RCC 7860 (cell line): ENCODE measurements at places on chromosomes 2 and 18.
A peak's percentile ranks its signal among the peaks of the same experiment; 100 is the strongest.

DNA sequence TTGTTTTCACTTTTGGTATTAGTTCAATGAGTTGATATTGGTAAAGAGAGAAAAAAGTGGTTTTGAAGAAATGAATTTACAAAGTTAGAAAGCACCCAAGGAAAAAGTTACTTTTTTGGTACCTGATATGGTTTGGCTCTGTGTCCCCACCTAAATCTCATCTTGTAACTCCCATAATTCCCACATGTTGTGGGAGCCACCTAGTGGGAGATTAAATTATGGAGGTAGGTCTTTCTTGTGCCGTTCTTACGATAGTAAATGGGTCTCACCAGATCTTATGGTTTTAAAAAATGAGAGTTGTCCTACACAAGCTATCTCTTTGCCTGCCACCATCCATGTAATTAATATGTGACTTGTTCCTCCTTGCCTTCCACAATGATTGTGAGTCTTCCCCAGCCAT, 965.6 kb upstream of the NRXN1 start:
- no peak for DNase-seq

DNA sequence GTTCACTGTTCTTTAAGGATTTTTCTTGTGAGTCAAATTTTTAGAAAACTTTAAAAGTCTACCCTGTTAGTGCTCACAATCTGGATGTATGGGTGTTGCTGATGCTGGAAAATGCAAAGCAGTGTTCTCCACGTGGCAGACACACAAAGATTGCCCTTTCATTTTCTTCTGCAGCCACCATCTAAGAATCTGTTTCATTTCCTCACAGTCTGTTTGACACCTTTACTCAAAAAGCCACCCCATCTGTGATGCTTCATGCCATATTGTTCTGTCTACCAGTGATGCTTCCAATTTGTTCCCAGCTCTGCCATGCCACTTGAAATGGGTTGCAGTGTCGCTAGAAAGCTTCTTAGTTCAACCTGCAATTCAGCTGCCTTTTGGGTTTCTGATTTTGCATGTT, 464.2 kb upstream of the UBE2E3 start:
- DNase-seq, result no peak

GRCh38 chr2:80568011-80568410, 263.5 kb upstream of the LRRTM1 start:
- DNase-seq, result no peak

DNA sequence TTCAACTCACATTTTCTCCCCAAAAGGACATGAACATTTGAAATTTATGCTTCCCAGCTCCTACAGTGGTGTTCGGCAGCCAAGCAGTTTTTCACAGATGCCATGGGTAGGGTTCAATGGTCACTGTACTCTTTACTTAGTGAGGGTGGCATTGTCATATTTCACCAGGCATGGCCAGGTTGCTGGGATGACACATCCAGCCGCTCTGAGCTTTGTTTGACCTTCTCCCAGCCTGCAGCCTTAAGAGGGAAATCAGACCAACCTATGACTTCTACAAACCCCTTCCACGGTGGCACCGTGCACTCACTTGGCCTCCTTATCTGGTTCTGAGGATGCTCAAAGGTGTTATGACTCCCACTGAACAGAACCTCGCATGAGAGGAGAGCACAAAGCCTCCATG, 108.4 kb upstream of the SH3BP4 start:
- peak; percentile 58 for DNase-seq

GRCh38 chr2:15031745-15032240, 399.3 kb downstream of the LRATD1 start:
- no peak for DNase-seq

DNA sequence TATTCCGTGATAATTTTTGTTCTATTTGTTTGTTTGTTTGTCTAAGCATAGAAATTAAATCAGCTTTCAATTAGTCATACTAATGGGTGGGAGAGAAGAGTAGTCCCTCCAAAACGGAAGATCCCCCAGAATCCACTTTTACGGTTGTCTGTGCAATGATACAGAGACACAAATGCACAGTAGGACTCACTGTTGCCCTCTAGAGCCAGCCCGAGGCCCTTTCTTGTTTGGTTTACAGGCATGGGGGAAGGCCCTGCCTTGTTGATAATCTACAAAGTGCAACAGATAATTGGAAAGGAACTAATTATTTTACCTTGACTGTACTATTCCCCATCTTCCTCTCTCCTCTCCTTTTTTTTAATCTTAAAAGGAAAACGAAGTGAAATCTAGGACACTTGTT, 121.1 kb downstream of the ACOXL start:
- DNase-seq, result no peak

GRCh38 chr2:212923393-212923792, 228.0 kb downstream of the IKZF2 start:
- DNase-seq, result no peak

DNA sequence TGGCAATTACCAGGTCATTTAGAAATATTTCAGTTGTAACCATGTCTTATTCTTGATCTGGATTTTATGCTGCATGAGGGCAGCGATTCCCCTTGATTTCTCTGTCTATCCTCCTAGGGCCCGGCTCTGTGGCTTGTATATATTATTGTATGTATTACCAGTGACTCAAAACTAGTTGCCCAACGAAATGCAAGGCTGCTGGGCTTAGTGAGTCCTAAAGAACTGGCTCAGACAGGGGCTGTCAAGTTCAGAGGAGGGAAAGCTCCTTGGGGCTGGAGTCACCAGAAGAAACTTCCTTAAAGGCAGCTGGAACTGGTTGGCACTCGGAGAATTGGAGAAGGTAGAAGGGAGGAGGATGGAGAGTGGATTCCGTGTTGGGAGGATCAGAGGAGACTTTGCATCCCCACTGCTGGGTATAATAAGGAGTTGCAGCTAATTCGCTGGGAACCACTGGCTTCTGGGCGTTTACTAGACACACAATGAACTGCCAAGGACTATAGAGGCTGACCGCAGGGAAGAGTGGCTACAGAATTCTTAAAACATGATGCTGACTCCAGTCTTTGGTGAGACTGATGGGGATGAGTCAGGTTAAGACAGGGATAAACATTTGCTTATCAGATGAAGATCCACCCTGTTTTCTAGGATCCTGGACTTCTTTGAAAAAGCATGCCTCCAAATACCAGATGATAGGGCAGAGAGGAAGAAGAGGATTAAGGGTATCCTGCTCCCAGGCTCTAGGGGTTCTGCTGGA, 104.3 kb downstream of the PRKCE start:
- DNase-seq, result no peak

GRCh38 chr2:129273266-129274037, 706.0 kb upstream of the RAB6C start:
- no peak for DNase-seq

DNA sequence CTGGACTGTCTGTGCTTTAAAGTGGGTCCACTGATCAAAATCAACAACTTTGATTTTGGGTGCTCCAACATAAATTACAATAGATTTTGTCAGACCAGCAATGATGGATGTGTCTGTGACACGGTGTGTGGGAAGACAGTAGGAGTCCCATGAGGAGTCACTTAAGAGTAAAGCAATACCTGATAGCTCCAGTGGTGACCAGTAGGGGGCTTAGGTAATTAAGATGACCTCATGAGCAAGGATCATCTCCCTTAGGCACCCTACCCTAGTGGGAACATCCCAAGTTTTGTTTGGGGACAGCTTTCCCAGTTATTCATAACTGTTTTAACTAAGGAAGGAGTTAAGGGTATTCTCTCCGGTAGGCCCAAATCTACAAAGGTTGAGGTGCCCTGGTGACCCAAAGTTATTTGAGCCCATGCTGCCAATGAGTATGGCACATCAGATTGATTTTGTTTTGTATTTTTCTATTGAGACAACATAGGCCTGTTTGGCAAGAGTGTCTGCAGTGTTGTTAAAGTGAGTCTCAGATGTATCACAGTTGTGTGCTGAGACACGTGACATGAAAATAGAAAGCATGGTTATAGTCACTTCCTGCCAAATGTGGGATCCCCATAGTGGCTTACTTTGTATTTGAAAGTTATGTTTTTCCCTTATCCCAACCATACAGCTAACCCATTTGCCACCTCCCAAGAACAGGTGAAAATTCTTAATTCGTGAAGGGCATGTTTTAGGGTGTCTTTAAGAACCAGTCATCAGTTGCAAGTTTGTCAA, 1337.6 kb upstream of the SLC39A10 start:
- DNase-seq, result no peak

- DNase-seq, result peak; percentile 26
Measured at GRCh38 chr2:228401065-228401912, 219.8 kb upstream of the SPHKAP start.

GRCh38 chr18:54975598-54975997, 16.3 kb upstream of the CCDC68 start:
- DNase-seq, result no peak

- no peak for DNase-seq
Measured at GRCh38 chr2:67346718-67347407, 50.3 kb upstream of the ETAA1 start.

DNA sequence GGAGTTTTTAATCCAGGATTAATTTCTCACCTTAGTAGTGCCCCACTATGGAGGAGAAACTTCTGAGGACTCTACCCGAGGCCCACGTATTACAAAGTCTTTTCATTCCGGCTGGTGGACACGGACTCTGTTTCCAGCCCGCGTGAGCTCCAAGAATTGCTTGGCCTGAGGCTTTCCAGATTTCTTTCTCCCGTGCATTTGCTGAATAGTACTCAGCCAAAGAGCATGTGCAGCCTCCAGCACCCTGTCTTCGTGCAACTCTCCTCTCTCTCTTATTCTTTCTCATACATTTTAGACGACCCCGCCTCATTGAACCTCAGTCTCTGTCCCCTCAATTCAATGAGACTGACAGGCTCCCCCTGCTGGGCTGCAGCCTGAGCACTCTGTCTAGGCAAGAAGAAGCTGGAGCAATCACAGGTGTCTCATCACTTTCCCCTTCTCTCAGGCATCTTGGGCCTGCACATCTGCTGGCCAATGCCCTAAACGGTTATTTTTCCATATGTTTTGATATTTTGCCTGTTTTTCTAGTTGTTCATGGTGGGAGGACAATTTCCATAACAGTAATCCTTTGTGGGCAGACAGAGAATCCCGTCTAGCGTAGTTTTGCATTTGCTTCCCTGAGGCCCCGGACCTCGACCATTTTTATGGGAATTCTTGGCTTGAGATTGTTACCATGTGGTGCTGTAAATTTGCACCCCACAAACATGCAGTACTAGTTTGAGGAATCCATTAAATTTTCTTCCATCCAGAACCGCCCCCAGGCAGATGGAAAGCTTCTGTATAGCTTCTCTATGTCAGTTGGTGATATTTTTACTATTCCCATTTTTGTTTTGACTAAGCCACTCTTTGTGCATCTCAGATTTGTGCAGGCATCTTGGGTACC, 50.1 kb upstream of the LPIN2 start:
- no peak for DNase-seq

GRCh38 chr2:156589381-156590079, 153.4 kb downstream of the GPD2 start:
- peak; percentile 44 for DNase-seq

DNA sequence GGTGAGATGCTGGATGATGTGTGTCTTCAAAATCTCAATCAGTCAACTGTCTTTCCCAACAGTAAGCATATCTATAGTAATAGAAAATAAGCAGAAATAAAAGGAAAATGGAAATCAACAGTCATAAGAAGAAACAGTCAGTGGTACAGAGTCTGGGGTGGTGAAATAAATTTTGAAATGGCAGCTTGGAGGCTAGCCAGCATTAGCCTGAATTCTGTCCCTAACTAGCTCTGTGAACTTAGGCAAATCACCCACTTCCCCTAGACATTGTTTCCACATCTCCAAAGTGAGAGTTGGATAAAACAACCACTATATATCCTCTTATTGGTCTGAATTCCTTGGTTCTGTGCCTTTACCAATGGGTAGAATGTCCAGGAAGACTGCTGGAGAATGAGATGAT, 189.7 kb upstream of the REV1 start:
- DNase-seq, result no peak

- DNase-seq, result no peak
Measured at GRCh38 chr2:65562890-65563289, 130.5 kb upstream of the SPRED2 start.

- DNase-seq, result no peak
Measured at GRCh38 chr18:32278177-32278799, 88.4 kb downstream of the MEP1B start.

GRCh38 chr2:237472909-237473877, 13.9 kb upstream of the MLPH start:
- no peak for DNase-seq

DNA sequence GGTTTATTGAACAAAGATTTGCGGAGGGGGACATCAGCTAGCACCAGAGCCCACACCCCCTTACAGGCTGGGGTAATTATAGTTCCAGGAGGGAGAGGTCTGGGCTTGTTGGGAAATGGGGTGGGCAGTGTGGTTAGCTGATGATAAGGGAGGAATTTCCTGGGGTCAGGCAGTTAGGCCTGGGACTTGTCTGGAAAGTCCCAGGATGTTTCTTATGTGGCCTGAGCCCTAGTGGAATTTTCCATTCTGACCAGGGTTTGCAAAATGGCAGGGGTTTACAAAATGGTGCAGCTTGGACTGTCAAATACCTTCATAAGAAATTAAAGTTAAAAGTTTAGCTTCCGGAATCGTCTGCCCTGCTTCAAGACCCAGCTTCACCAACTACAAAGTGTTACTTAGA, 199.1 kb downstream of the FBXO15 start:
- DNase-seq, result peak; percentile 23

GRCh38 chr18:41145516-41145915, 809.5 kb upstream of the PIK3C3 start:
- DNase-seq, result no peak

DNA sequence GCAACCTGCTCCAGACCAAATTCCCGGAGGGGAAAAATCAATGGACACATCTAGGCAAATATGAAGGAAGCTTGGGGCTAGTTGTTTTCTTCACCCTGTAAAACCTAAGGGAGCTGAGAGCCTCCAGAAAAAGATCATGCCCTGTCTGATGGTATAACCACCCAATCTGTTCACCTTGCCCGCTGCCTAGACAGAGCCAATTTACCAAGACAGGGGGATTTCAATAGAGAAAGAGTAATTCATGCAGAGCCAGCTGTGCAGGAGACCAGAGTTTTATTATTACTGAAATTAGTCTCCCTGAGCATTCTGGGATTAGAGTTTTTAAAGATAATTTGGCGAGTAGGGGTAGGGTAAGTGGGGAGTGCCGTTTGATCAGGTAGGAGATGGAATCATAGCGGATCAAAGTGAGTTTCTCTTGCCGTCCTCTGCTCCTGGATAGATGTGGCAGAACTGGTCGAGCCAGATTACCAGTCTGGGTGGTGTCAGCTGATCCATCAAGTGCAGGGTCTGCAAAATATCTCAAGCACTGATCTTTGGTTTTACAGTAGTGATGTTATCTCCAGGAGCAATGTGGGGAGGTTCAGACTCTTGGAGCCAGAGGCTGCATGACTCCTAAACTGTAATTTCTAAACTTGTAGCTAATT, 35.1 kb upstream of the B4GALT6 start:
- DNase-seq, result no peak

GRCh38 chr2:2743164-2743571, 412.1 kb upstream of the MYT1L start:
- peak; percentile 35 for DNase-seq

- no peak for DNase-seq
Measured at GRCh38 chr2:238897911-238898311, 50.0 kb downstream of the TWIST2 start.

GRCh38 chr2:137659616-137660015, 304.7 kb upstream of the HNMT start:
- no peak for DNase-seq
